GM10248 (cell line): ENCODE measurements at places on chromosomes 3 and 15.

- DNase-seq = peak; percentile 33
These were observed 35.9 kb downstream of the CYP19A1 start for GRCh38 chr15:51302480-51302879.

DNA sequence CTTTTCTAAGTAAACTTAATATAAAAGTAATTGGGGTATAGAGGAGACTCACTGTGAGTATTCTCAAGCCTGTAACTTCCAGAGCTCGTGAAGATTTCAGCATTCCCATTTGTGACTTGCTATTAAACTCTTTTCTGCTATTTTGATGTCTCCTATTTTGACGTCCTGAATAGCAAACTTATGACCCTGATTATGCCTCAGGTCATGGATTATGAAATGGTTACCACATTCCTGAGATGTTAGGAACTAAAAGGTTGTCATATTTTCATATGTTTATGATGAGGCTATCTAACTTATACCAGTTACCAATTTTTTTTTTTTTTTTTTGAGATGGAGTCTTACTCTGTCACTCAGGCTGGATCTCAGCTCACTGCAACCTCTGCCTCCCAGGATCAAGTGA is 105.5 kb downstream of the ATG7 start:
- DNase-seq = no peak

GRCh38 chr3:49500732-49501609 is 30.9 kb downstream of the DAG1 start:
- no peak for DNase-seq

- DNase-seq = no peak
These were observed 84.7 kb downstream of the FGF12 start for GRCh38 chr3:192642651-192643050.

DNA sequence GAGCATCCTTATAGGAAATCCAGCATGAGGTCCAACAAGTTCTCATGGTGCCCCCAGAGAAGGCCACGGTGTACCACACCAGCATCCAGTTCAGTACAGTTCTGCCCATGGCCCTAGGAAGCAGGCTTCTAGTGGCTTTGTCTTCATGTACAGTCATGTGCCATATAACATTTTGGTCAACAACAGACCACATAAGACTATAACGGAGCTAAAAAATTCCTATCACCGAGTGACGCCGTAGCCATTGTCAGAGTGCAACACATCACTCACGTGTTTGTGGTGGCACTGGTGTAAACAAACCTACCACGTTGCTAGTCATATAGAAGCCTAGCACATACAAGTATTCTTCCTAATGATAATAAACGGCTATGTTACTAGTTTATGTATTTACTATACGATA is 209.0 kb downstream of the ARRDC4 start:
- no peak for DNase-seq

DNA sequence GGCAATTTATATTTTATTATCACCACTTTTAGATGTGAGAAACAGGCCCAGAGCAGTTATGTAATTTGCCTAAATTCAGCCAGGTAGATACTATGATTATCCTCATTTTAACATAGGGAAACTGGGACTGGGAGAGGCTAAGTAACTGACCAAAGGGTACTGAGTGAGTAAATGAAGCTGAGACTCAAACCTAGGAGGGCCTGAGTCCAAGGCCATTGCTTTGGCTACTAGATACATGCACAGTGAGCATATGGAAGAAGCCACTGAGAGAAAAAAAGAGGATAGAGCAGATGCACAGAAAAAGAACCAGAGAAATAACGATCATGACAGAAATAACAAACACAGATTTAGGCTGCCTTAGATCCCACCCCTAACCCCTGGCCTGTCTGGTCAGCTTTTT is 33.6 kb downstream of the USF3 start:
- DNase-seq = no peak

GRCh38 chr3:86828751-86829150 is 162.2 kb downstream of the VGLL3 start:
- DNase-seq = no peak

- no peak for DNase-seq
These were observed 7.6 kb upstream of the EMC3 start for GRCh38 chr3:9994086-9994844.

DNA sequence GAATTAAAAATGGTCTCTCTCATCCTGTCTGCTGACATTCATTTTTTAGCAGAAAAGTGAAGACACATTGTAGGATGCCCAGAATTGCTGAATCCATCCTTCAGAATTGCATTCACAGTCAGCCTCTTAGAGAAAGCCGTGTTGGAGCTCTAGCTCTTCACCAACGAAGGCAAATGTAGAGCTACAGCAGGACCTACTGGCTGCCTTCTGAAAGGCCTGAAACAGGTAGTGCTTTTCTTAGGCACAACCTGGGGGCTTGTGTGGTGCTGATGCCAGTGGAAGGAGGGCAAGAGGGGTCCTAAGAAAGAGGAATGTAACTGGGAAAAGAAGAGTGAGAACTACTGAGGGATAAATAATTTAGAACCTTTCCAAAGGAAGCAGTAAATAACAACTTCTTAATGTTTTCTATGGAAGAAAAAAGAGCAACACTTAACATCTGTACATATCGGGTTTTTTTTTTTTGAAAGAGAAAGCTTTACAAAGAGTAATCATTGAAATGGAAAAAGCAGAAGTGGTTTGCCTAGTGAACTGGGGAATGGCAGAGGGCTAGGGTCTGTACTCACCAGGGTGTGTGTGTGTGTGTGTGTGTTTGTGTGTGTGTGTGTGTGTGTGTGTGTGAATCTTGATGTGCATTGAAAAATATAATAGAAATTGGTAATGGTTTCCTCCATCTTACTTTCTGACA is 297.8 kb downstream of the SATB1 start:
- DNase-seq = peak; percentile 51

- no peak for DNase-seq
These were observed 3.4 kb downstream of the RNU6-1 start for GRCh38 chr15:67836477-67836876.

DNA sequence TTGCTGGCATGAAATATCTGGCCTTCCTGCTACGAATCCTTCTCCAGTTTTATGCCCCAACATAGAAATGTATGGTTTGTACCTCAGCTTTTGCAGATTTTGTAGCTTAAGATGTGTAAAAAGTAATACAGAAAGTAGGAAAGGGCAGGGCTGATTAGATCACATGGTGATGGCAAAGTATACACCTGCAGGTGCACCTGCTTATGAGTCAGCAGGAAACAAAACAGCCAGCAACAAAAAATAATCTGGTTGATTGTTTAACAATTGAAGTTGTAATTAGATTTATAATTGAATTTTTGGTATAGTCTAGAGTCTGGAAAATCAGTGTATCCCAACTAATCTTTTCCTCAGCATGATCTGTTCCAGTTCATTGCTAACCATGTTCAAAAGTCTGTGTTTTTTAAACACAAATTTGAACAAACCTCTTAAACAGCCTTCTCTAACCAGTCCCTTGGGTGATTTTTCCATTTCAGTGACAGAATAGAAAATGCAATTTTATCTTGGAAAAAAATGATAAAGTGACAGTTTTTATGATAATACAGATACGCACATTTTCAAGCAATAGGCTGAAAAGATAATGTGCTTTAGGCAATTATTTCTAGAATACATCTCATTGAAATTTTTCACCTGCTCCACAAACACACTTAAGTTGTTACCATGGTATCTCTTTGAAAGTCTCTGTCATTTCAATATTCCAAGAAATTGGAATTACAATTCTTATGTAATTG is 477.4 kb downstream of the NAALADL2 start:
- no peak for DNase-seq

GRCh38 chr3:196632046-196632751 is 7.3 kb upstream of the NRROS start:
- DNase-seq = peak; percentile 85

GRCh38 chr3:187870360-187871203 is 125.3 kb upstream of the BCL6 start:
- DNase-seq = no peak

GRCh38 chr3:133620066-133620784 is 41.5 kb downstream of the TOPBP1 start:
- peak; percentile 76 for DNase-seq
